ENCODE measurements at places on chromosomes 16 and 17.

DNA sequence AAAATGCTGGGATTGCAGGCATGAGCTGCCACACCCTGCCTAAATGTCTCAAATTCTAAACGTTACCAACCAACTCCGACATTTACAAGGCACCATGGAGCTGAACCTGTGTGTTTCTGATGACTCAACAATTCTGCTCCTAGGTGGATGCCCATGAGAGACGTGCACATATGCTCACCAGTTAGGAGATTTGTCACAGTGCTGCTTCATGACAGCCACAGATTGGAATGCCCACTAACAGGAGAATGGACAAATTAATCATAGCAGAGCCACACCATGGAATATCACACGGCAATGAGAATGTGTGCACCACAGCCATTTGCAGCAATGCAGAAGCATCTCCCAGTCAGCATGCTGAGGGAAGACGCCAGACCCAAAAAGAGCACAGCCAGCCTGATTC lies 8.0 kb upstream of the KCNG4 start:
- DNase-seq = no peak

GRCh38 chr17:69058165-69058564 lies 2.6 kb downstream of the ABCA9 start:
- DNase-seq = no peak

DNA sequence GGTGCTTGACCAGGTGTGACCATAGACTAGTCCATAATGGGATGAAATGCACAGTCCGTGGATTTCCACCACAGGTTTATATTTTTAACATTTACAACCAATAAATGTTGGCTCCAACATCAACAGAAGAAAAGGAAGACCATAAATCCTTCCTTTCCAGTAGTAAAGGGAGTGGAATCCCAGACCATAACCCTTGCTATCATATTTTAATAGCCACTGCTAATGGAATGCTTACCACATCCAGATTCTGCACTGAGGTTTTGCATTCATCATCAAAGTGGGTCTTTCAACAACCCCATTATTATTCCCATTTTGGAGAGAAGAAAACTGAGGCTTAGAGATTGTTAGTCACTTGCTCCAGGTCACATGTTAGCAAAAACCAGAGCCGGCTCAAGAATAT lies 106.7 kb downstream of the FOXL1 start:
- no peak for DNase-seq

DNA sequence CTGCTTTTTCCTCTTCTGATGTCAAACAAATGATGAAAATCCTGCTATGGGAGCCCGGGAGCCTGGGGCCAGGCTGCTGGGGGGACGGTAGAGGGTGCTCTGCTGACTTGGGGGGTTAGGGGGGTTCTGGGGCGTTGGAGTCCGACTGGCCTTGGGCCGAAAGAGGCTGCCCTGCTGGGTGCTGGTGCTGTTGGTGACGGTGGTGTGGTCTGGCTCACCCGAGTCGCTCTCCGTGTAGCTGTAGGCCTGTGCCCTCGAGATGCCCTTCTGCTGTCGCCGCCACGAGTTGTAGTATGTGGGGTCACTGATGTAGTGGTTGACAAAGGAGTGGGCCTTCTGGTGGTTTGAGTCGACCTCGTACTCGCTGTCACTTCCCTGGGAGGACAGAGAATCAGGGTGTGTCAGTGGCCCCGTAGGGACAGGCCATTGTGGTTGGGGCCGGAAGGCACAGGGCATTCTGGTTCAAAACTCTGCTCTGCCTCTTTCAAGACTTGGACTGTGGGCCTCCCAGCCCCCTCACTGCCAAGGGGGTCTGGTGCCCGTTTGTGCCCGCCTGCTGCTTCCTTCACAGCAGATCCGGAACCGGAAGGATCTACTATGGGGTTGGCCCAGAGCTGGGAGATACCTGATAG lies 26.9 kb upstream of the CDC42EP4 start:
- DNase-seq = no peak

DNA sequence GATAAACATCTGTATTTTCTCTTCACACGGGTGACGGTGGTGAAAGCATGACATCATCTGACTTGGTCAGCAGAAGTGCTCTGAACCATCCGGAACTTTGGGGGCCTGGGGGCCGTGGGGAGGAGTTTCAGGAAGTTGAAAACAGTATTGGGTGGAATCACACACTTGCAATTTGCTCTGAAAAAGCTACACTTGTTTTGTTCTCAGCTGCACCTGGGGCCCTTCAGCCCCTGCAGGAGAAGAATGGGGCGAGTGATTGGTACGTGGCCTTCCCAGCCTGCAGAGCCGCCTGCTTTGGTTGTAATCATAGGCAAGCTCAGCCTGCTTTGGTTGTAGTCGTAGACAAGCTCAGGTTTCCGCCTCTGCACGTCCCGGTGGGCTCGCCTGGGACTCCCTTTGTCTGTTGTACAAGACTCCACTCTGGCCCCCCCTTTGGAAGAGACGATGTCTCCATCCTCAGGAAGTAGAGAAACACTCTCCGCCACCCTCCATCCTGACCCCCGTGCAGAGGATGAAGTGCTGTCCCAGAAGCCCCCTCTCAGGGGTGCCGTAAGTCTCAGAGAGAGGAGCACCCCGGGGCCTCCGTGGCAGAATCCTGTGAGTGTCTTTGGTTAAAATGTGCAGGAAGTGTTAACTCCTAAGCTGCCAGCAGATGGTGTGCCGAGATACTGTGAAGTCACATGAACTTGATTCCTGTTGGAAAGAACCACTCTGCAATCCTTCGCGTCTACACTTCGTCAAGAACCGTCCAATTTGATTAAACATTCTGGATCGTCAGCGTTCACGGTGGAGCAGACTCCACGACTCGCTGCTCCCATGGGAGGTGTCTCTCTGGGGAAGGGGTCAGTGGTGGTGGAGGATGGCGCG lies 5.4 kb downstream of the BANP start:
- DNase-seq = peak; percentile 62

DNA sequence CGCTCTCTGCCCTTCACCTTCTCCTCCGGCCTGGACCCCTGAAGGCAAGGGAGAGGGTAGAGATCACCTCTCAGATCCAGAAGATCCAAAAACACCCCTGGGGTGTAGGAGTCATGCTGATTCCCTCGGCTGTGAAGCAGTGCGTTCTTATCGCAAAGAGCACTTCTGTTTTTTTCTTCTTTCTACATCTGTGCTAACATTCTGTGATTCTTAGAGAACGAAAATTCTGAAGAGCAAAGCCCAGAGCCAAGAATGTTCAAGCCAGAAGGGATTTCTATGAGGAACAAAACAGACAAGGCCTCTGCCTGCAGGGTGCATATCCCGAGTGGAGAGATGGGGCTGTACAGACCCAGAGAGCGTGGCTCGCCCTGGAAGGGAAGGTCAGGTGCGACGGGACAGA lies 17.2 kb downstream of the NPTX1 start:
- no peak for DNase-seq

- no peak for DNase-seq
Observed at GRCh38 chr16:84774810-84775209, 45.0 kb upstream of the CRISPLD2 start.

DNA sequence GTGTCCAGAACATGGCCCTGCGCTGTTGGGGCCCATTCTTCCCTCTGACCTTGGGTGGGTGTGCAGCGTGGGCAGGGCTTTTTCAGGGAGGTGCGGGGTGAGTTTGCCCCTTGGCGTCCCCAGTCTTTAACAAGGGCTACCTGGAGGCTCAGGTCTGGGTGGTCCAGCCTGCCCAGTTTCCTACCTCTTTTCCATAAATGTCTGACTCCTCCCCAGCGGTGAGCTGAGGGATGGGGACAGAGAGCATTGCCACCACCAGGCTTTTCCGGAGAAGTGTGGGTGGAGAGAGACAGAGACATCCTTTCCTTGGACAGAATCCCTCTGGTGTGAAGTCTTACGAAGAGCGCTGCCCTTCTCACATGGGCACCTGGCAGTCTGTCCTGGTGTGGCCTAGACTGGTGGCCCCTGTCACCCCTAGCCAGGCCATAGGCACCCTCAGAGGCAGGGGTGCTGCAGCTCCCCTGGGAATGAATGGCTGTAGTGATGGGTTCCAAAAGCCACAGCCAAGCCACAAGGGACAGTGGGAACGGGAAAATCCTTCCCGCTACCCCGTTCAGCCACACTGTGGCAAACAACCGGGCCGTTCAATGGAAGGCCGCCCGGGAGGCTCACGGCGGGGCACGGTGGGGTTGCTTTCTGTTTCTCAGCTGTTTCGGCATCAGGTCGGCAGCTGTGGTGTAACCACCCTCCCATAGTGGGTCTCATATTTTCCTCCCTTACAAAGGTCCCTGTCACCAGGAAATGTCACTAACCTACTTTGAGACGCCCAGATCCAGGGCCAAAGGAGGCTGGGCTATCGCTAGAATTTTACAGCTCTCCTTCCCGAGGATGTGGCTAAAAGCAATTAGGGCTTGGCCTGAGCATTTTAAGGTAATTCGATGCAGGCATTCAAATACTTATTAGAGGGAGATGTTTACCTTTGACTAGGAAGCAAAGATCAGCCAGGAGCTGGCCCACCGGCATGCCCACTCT lies 61.9 kb upstream of the GSE1 start:
- no peak for DNase-seq

DNA sequence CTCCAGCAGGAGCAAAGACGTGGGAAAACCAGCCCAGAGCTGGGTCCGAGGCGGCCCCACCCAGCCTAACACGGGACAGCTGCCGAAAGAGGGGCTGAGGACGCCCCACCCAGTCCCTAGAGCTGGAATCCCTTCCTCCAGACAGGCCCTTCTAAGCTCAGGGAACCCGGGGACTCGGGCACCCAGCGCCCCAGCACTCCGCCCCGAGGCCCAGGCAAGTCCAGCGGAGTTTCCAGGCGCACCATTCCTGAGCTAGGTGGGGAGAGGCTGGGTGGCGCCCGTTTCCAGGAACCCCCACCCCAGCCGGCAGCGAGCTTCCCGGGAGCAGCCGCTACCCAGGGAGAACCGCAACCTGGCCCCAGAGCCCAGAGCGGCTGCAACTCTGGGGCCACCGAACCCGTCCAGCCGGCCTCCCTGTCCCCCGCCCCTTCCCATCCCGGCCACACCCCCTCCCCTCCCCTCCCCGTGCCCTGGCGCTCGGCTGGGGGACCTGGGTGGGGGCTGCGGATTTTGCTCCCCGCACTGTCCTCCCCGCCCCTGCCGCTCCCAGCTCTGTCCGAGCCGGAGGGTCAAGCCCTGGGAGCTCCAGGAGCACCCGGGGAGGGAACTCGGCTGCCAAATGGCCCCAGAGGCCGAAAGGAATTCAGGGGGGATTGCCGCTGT lies 536 bp downstream of the TMC6 start:
- DNase-seq = no peak

GRCh38 chr17:50967795-50968194 lies 101.6 kb upstream of the TOB1 start:
- DNase-seq = no peak

- no peak for DNase-seq
Observed at GRCh38 chr17:77133087-77133638, 7.6 kb upstream of the SEC14L1 start.

All from stimulated activated CD8-positive, alpha-beta memory T cell treated with anti-CD3 and anti-CD28 coated beads, Interleukin-4, amount 100 ng/mL, for 4 hours (primary cell).